ENCODE measurements at places on chromosomes 7 and 10. TPM values are rescaled to one million over a fixed set of nuclear protein-coding genes. Genes with fewer than 3 reads are reported as not detected.

GRCh38 chr10:131822692-131823245 lies 78.0 kb upstream of the PPP2R2D start:
- peak; percentile 74 for DNase-seq

DNA sequence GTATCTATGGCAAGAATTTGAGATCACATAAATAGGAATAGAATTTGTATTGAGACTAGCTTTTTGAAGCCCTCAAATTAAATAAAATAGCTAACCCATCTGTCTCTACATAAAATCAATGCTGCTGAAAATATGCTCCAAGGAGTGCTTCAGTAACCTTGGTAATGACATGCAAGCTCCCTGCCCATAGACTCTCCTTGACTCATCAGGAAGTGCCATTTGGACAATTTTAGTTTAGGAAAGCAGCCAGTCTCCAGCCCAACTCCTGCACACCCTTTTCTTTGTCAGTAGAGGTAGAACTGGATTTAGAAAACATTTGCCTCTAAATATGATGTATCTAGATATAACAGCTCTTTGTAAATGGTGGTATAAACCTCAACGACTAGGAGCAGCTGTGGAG lies 69.9 kb upstream of the PTPRZ1 start:
- DNase-seq, result no peak

GRCh38 chr7:124566583-124566982 lies 199.0 kb downstream of the GPR37 start:
- DNase-seq, result no peak

- DNase-seq, result no peak
Measured at GRCh38 chr10:95861386-95861785, 46.4 kb upstream of the CC2D2B start.

- no peak for DNase-seq
Measured at GRCh38 chr10:44233561-44234482, 151.1 kb downstream of the CXCL12 start.

- DNase-seq, result no peak
Measured at GRCh38 chr10:78775891-78776290, 292.9 kb upstream of the ZMIZ1 start.

Gene ENTPD7
- 32.3 TPM for total RNA-seq

Gene ACTR1A
- 137 TPM for total RNA-seq

Data from chondrocyte (in vitro differentiated cells).